Anterior cingulate cortex (tissue), 58 donors: ENCODE measurements at places on chromosomes 2 and 18.

DNA sequence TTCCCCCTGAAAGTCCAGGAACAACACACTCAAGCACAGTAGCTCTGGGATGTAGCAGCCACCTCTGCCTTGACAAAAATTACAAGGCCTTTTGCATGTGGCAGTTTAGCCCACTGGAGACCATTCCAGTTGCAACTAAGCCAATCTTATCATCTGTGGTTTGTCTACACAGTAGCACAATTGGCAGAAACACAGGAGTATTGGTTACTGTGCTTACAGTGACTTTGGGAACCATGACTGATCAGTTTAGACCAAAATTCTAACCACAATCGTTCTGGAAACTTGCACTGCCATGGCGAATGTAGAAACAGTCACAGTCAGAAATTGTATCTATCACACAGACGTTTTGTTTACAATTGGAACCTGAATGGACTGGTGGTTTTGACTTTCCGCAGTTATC, 403.7 kb upstream of the MEIS1 start:
- no peak for DNase-seq

- no peak for DNase-seq
Observed at GRCh38 chr2:85002534-85002933, 31.6 kb downstream of the KCMF1 start.

GRCh38 chr18:2716394-2717326, 61.1 kb downstream of the SMCHD1 start:
- peak; percentile 11 for DNase-seq

GRCh38 chr18:41940506-41941215, 14.4 kb upstream of the PIK3C3 start:
- no peak for DNase-seq

DNA sequence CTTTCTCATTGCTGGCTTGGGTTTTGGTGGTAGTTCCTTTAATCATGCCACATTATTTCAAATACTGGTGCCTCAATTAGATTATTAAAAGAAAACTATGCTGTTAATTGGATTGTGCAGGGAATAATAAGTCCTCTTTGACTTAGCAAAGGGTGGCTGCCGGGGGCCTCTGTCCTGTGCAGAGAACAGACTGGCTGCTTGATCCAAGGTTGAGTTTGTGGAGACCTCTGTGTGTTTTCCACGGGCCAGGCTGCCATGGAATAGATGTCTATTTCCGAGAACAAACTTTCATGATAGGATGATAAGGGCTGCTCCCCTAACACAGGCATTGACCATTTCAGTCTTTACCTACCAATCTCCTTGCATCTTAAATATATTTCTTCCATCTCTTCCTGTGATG, 30.4 kb upstream of the OTOS start:
- DNase-seq, result no peak

DNA sequence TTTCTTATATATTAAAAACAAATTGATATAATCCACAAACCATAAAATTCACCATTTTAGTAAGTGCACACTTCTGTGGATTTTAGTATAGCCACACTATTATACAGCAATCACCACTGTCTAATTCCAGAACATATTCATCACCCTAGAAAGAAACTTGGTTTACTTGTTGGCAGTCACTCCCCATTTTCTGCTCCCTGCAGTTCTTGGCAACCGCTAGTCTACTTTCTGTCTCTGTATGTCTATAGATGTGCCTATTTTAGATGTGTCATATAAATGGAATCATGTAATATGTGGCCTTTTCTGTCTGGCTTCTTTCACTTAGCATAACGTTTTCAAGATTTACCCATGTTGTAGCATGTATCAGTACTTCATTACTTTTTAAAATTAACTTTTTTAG, 5.7 kb downstream of the CKAP2L start:
- DNase-seq, result no peak

DNA sequence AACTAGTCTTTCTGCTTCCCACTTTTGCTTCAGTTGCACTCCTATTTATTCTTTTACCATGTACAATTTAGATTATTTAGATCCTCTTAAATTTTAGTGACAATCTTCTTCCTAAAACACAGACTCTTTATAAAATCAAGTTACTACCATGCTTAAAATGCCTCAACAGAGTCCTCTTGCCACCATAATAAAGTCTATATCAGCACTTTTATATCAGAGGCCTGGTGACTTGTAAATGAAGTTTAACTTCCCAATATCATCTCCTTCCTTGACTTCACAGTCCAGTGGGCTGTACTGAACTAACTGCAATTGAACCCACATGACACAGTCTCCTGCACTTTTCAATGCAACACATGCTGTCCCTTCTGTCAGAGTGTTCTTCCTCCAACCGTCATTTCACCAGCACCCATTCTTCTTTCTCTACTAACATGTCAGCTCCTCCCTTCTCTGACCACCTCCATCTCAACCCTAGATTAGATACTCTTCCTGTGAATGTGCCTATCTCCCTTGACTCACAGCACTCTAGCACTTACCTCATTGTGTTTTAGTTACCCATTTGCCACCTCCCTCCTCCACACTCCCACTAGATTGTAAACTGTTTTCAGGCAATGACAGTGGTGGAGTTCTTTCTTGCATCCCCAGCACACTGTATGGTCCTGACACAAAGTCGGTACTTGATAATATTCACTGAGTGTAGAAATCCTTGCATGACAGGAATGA, 414.9 kb downstream of the SATB2 start:
- no peak for DNase-seq

GRCh38 chr2:72347081-72347480, 199.4 kb upstream of the CYP26B1 start:
- no peak for DNase-seq
